ENCODE measurements at places on chromosomes 13 and 19. TPM values are rescaled to one million over a fixed set of nuclear protein-coding genes. Genes with fewer than 3 reads are reported as not detected.

- no peak for DNase-seq
These were observed 125.3 kb downstream of the KATNAL1 start for GRCh38 chr13:30181888-30182651.

FCAR gene
- 0.65 TPM for total RNA-seq

GDF15 gene
- 1.5 TPM for total RNA-seq

GRCh38 chr13:45936621-45937020, 85.1 kb upstream of the SIAH3 start:
- DNase-seq: no peak

GRCh38 chr13:113447596-113447995, 5.7 kb downstream of the ADPRHL1 start:
- no peak for DNase-seq

STOML3 gene
- not detected for total RNA-seq

GRCh38 chr19:49342291-49342721, 7.1 kb downstream of the CD37 start:
- DNase-seq: no peak

DNA sequence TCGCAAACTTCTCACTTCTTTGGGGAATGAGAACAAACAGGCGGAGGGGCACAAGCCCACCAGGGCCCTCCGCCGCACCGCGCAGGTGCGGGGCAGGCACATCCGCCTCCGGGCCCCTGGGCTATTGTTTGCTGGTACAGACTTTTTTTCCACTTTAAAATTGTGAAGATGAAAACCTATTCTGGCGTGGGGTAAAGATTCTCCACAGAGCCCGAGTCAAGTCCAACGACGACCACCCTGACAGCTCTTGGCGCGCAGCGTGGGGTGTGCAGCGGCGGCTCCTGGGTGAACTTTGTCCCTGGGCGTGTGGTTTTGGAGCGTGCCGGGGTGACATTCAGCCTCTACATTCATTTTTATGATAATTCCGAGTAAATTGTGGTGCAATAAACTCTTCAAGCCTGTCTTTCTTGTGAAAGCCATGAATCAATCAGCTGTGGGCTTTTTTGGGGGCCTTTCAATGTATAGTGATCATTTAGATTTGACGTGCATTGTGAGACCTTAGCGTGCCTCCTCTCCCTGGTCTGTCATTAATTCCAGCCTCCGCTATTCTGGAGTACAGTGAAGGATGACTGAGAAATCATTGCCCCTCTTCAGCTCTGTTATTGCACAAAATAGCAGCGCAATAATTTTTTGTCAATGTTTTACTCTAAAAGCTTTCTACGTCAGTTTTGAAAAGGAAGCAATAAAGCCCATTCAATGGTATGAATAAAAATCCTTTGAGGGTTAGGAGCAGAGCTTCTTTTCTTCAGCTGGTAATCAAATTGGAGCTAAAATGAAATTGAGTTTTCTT, 90.0 kb downstream of the TEX29 start:
- DNase-seq: no peak

DNA sequence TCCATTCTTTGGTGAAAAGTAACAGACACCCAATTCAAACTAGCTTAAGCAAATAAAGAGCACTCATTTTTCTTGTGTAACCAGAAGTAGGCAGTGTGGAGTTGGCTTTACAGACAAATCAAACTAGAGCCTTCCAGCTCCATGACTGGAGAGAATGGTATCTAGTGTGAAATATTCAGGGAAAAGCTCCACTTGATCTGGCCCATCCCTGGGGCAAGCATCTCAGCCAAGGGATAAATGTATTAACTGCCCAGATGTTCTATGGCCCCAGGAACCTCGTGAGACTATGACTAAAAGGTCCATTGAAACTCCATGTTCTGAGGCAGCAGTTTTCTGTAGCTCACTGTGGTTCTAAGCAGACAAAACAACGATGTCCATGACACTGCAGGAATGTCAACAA, 49.9 kb downstream of the TBC1D4 start:
- DNase-seq: no peak

DNA sequence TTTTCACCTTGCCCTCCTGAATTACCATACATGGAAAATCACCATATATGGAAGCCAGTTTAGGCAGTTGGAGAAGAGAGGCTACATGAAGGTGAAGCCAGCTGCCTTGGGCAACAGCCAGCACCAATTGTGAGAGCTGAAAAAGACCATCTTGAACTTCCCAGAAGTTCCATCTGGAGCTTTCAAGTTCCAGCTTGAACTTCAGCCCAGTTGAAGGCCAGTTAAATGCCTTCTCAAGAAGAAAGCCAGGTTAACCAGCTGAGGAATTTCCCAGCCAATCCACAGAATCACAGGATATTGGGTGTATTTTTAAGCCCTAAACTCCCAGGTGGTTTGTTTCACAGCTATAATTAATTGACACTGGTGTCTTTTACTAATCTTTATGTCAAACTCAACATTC, 713.6 kb upstream of the MIR17HG start:
- DNase-seq: no peak

DNA sequence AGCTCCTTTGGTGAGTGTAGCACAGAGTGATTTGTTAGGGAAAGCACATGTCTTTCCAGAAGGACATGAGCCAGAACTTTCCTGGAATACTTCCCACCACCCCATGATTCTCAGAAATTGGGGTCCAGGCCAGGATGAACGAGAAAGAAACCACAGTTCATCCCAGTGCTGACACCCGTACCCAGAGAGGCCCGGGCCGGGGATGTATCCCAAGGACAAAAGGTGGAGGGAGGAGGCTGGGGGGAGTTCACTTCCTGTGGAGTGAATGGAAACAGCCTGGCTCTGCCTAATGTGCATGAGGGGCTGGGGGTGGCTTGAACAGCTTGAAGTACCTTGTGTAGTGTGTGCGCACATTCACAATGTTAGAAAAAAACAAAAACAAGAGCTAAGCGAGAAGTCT, 47.5 kb downstream of the CDADC1 start:
- DNase-seq: no peak

DCLK1 gene
- total RNA-seq: 18.2 TPM

DNA sequence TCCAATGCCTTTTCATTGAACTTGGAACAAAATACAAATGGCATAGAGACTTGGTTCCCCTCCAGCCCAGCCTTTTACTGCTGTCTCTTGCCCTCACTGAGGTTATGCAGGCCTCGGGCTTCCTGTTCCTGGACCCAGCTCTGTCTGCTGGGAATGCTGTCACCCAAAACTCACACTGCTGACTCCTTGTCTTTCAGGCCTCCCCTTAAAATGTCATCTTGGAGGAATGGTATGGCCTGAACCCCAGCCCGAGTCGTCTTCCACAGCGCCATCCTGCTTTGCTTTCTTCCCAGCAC, 9.7 kb upstream of the ANKRD10 start:
- DNase-seq: no peak

FPR3 gene
- total RNA-seq: 11.0 TPM

DNA sequence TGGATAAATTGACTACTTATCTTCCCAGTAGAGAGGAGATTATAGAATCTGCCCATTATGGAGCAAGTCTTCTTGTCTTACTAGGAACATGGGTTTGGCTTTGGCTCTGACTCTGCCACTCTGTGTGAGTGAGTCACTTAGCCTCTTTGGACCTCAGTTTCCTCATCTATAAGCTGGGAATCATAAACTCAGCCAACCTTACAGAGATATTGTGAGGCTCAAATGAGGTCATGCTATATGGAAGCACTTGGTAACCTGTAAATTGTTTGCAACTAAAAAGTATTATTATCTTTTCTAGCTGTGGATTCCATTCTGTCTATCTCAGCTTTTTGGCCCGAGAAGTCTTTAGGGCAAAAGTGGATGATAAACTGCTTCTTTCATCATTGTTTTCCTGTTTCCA, 186.8 kb upstream of the TSC22D1 start:
- DNase-seq: no peak

DNA sequence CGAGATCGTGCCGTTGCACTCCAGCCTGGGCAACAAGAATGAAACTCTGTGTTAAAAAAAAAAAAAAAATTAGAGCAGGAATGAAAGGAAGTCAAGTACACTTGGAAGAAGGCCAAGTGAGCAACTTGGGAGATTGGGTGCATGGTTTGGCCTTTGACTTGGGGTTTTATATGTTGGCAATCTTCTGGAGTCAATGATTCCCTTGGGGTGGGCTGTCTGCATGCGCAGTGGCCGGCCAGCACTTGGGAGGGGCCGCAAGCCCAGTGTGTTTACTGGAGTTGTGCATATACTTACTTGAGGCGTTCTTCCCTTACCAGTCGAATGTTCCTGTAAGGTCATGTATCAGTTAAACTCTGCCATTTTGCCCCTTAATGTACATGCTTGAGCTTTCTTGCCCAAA, 103.9 kb downstream of the FAM216B start:
- no peak for DNase-seq

CD22 gene
- total RNA-seq: 0.39 TPM

- no peak for DNase-seq
These were observed 120.4 kb downstream of the ENOX1 start for GRCh38 chr13:43666403-43666802.

GRCh38 chr13:110398564-110399507, 91.8 kb downstream of the COL4A2 start:
- DNase-seq: no peak

- DNase-seq: no peak
These were observed 53.8 kb downstream of the MLLT1 start for GRCh38 chr19:6226012-6226411.

PRR36 gene
- total RNA-seq: 0.24 TPM

ZNF682 gene
- 3.5 TPM for total RNA-seq

KIRREL2 gene
- total RNA-seq: not detected

KIR3DL1 gene
- not detected for total RNA-seq

DNA sequence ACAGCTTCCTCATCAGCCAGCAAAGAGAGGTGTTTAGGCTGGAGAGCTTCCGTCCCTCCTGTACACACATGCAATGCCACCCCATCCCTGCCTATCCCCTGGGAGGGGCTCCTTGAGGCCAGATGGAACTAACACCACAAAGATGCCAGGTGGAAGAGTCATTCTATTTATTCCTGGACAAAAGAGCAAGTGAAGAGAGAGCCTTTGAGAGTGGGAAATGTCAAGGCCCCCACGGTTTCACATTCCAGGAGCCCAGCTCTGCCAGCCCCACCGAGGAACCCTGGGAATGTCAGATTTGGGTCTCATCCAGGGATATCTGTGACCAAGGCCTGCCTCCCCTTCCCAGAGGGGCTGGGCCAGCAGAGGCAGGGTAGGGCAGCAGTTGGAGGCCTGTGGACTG, 30.8 kb upstream of the IGFL1 start:
- DNase-seq: no peak

DNA sequence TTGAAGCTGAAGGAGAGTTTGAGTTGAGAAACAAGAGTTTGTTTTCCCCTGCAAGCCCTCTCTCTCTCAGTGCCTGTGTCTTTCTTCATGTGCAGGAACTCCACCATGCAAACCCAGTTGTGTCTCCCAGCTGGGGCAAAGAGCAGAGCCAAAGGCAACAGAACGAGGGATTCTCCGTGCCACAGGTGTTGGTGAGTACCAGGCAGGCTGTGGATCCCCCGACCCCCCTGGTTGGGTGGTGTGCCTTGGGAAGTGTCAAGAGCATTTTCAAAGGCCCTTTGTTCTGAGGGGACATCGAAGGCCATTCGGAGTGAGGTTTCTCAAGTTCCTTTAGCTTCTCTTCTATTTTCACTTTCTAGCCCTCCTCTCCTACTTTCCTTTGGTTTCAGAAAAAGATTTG, 5.6 kb downstream of the ZNF333 start:
- DNase-seq: no peak

DNA sequence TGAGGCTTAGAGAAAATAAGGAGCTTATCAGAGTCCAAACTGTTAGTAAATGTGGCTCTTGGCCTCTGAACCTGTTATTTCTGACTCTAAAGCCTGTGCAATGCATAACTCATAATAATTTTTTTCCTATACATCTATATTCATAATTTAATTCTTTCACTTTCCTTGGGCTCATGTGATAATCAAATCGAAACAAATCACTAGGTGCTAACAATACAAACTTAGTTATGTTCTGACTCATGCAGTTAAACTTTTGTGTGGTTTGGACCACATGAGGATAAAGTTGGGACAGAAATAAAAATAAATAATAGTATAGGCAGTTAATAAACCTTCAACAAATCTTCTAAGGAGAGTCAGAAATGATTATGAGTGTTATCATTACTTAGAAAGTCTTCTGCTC, 1629.0 kb downstream of the OLFM4 start:
- no peak for DNase-seq

DNA sequence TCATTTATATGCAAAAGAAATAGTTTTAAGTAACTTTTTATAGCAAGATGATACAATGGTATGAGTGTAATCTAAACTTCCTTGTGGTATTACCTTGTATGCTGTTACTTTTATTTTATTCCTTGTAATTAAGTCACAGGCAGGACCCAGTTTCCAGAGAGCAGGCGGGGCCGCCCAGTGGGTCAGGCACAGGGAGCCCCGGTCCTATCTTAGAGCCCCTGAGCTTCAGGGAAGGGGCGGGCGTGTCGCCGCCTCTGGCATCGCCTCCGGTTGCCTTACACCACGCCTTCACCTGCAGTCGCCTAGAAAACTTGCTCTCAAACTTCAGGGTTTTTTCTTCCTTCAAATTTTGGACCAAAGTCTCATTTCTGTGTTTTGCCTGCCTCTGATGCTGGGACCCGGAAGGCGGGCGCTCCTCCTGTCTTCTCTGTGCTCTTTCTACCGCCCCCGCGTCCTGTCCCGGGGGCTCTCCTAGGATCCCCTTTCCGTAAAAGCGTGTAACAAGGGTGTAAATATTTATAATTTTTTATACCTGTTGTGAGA, 10.2 kb downstream of the PLPPR3 start:
- no peak for DNase-seq

- no peak for DNase-seq
These were observed 422.3 kb downstream of the SPRY2 start for GRCh38 chr13:79918620-79919019.

- no peak for DNase-seq
These were observed 3.0 kb downstream of the PROZ start for GRCh38 chr13:113161433-113161832.
